ACHN (cell line): ENCODE measurements at places on chromosomes 2 and 18.
A peak's percentile ranks its signal among the peaks of the same experiment; 100 is the strongest.

DNA sequence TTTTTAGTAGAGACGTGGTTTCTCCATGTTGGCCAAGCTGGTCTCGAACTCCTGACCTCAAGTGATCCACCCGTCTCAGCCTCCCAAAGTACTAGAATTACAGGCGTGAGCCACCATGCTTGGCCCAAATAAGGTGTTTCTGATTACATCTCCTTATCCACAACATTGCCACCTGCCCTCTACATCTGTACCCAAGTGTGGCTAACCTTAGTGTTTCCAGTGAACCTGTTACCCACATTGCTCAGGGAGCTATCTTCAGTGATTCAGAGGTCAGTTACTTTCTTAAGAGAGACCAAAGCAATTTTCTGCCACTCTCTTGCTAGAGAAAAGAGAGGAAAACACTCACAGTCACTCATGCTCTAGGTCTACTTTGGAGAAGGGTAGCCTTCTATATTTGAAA lies 115.0 kb upstream of the SLC39A10 start:
- DNase-seq, result no peak

GRCh38 chr2:241068136-241068941 lies 33.7 kb downstream of the MTERF4 start:
- no peak for DNase-seq

- DNase-seq, result no peak
Measured at GRCh38 chr2:177315364-177315763, 50.8 kb upstream of the NFE2L2 start.

GRCh38 chr2:180577567-180577966 lies 402.8 kb upstream of the UBE2E3 start:
- DNase-seq, result no peak

GRCh38 chr2:32946314-32947075 lies at the start of gene LTBP1:
Gene LTBP1, plus strand, starts transcription at chr2:32946953. Its CDS starts 372 bp downstream, at chr2:32947325.
- DNase-seq, result peak; percentile 69
